GM13977 (cell line): ENCODE measurements at places on chromosomes 1 and 21.

DNA sequence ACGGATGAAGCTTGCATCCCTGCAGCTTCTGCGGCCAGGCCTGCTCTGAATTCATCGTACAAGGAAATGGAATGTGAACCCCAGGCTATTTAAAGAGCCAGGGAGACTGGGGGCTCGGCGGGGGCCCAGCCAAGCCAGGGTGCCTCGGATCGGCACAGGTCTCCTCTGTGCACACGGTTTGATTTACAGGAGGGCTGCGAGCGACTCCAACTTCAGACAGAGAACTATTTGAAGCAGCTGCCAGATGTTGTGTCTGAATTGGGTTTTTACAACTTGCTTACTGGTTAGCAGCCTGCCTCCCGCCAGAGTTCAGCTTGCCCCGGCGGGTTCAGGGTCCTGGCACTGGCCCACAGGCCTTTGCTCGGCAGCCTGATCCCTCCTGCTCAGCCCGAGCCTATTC, 83.2 kb downstream of the SPSB1 start:
- DNase-seq, result no peak

DNA sequence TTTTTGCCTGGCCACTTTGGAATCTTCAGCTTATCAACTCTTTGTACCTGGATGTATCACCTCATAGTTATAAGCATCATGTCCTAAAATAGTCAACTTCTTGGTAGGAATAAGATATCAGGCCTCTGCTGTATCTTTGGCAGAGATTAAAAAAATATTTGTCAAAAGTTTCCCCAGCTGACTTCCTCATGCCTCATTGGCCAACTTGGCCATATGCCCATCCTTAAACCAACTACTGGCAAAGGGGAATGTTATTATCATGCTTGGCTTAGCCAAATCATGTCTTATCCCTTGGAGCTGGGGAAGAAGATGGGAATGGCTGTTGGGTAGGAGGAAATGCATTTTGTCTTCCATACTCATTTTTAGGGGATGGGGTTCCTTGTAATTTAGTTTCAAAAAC, 23.4 kb downstream of the NFASC start:
- no peak for DNase-seq

DNA sequence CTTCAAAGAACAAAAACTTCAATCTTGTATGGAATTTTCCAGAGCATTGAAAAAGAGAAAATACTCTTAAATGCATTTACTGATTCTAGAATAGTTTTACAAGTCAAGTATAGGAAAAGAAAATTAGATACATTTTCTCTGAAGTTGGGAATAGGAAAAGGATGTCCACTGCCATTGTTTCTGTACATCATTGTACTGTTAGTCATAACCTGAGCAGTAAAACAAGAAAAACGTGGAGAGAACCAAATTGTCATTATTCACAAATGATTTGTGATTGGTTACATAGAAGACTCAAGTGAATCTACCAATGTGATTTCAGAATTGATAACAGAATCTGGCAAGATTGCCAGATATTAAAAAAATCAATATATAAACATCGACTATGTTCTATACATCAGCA, 27.4 kb downstream of the PRKACB start:
- DNase-seq, result no peak

DNA sequence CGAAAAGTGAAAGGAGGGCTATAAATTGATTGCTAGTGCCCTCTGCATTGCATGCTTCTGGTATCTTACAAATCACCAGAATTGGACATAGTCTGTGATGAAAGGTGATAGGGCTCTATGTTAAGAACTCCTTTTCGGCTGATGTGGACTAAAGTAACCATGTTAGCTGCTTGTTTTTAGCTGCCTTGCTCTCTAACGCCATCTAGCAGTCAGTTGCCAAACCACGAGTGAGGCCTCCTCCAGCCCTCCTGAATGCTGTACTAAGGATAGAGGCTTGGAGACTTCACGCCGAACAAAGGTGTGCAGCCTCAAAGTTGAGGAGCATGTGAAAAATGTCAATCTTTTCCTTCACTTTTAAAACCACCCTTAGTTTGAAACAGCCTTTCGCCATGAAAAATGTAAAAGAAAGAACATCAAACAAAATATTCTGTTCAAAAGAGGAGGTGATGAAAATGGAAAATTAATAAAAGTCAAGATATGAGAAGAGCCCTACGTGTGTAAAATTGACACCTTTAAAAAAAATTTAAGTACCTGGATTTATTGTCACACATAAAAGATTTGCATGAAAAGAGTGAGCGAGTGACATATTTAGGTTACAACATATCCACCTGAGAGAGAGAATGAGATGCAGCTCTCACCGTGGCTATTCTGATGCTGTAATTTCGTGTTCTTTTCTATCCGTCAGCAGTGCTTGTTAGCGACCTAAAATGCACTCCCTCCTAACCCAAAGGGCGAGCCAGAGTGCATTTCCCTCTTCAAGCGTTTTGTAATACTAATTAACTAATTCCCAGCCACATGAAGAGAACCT, 8.1 kb downstream of the LRRC53 start:
- peak; percentile 37 for DNase-seq

- DNase-seq, result no peak
These were observed 185.6 kb downstream of the TOMM20 start for GRCh38 chr1:234942879-234943506.

DNA sequence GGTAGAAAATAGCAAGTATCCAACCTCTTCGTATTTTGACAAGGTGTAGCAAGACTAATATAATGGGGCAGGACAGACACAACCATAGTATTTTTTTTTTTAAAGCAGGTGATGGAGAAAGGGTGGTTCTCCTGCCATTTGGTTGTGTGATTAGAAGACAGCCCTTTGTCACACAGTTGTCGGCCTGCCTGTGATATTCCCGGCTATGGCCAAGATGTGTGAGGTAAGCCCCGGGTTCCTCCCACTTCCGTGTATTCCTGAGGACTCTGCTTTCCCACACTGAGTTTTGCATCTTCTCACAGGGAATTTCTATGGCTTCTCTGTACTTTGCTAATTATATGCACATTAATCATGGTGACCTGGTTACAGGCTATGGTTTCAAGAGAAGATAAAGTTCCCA, 35.9 kb downstream of the ZNF496 start:
- no peak for DNase-seq

DNA sequence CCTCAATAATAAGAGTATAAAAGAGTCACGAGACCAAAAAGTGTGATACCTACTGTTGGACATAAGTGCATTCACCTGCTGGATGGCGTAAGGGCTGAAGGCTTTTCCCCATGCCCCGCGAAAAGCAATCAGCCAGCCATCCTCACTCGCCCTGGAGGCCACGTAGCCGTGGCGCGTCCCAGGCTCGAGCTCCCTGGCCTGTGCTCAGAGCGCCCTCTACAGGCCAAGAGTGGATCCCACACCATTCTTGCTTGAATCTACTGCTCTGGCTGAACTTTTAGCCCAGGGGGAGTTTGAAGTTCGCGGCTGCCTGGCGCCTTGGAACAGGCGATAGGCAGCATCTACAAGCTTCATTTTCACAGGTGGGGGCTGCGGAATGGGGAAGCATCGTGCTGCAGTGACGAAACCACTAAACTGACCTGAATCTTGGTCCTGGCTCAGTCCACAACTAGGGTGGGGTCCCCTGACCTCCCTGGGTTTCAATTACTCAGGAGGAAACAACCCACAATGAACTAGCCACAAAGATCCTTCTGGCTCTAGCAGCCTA, 70.3 kb upstream of the SERBP1 start:
- peak; percentile 90 for DNase-seq

DNA sequence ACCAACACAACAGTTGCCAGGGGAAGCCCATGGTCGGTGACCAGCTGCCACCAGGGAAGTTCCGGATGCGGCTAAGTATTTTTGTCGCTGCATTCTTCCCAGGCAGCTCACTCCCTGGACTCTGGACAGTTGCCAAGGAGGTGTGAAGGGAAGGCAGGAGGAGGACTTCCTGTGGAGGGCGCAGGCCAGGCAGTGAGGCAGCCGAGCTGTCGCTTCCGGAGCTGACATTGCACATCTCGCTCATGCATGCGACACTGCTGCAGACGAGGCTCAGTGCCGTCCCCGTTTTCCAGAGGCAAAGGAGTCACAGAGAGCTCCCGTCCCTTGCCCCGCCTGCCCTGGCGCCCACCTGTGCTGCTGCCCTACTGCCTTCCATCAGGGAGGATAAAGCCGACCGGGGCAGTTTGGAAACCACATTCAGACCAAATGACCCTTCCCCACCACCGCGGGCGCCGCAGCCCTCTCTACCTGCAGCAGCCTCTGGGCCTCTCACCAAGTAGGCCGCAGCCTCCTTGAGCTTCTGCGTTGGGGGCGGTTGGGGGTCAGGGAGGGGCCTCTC, 81.4 kb downstream of the NENF start:
- no peak for DNase-seq

DNA sequence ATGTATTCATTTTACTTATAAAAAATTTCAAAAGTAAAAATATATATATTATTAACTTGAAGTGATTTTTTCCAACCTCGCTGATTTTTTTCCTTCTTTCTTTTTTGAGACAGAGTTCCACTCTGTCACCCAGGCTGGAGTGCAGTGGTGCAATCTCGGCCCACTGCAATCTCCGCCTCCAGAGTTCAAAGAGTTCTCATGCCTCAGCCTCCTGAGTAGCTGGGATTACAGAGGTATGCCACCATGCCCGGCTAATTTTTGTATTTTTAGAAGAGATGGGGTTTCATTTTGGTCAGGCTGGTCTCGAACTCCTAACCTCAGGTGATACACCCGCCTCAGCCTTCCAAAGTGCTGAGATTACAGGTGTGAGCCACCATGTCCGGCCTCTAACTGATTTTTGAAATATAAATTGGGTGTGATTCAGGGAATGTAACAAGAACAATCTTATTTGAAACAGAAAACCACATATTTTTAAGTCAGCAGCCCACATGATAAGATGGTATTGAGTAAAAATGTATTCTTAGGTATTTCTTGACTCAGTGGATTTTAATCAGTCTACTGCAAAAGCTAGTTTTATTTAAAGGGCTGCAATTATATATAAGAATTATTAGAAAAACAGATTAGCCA, 30.0 kb downstream of the ZBTB8B start:
- DNase-seq, result no peak

DNA sequence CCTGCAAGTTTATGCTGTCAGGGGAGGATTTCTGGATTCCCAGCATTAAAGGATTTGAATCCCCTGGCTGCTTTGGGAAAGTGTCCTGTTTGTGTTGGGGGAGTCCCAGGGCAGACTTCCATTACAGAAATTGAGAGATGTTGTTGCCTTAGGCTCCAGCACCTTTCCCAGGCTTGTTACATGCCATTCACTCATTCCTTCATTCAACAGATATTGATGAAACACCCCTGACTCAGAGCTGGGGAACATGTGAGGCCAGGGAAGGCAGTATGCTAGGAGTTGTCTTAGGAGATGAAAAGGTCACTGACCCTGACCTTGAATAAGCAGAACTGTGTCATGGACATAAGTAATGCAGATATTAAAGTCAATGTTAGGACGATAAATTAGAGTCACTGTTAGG, 161.7 kb downstream of the NTMT2 start:
- DNase-seq, result no peak

- DNase-seq, result no peak
These were observed 678 bp upstream of the PTTG1IP start for GRCh38 chr21:44874240-44874496.

DNA sequence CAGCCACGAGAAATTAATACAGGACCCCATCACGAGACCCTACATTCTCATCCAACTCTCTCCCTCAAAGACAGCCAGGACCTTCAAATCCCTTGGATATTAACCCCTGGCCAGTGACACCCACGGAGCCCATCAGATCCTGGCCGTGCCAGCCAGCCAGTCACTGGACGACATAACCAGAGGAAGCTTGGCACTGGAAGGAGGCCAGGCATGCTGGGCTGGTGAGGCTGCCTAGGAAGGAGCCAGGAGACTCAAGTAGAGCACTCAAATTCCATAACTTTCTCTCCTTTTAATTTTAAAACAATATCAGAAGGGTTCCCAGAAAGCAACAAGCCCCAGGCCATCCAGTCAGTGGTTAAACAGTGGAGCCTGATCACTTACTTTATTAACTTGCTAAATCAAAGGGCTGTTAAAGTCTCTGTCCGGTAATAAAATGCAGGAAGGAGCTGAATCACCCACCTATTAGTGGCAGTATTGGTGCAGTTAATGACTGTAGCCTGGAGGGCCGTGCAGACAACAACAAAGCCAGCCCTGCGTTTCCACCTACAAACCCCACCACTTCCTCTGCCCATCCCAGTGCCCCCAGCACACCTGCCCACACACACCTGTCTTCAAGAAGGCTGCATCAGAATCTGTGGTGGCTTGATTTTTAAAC, 78.0 kb downstream of the HIVEP3 start:
- DNase-seq, result no peak

GRCh38 chr1:172540635-172541034, 7.7 kb downstream of the SUCO start:
- DNase-seq, result no peak

DNA sequence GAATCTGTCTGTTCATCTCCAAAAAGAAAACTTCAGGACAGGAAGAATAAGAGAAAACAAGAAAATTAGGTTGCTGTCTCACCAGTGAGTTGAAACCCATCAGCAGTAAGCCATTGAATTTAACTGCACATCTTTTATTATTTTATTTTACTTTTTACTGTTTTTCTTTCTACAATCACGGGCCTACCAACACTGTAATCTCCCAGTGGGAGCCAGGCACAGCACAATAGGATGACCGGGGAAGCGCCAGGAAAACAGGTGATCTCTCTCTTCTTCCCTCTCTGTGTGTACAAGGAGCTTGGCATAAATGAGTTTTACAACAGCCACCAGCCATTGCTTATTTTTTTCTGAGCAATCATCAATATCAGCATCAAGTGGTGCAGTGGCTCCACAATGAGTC, 113.1 kb upstream of the ESRRG start:
- DNase-seq, result no peak

GRCh38 chr1:101283443-101283842, 46.6 kb downstream of the S1PR1 start:
- no peak for DNase-seq

GRCh38 chr1:62336995-62337705, 17.9 kb upstream of the KANK4 start:
- DNase-seq, result no peak

DNA sequence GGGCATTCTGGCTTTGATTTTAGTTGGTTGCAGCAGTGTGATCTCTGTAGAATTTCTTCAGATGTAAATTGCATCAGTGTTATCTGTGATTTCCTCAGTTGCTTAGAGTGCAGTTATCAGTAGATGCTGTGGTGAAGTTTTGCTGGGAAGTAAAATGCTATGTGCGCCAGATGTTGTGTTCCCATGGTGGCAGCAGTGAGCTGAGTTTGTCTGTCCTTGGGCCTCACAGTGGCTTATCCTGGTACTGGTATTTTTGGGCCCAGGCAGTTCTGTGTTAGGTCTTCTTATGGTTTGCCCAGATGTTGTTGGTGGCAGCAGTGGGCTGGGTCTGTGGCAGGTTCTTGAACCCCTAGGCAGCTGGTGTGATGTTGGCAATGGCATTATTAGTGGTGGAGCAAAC, 1242.1 kb downstream of the PLA2G4A start:
- no peak for DNase-seq

DNA sequence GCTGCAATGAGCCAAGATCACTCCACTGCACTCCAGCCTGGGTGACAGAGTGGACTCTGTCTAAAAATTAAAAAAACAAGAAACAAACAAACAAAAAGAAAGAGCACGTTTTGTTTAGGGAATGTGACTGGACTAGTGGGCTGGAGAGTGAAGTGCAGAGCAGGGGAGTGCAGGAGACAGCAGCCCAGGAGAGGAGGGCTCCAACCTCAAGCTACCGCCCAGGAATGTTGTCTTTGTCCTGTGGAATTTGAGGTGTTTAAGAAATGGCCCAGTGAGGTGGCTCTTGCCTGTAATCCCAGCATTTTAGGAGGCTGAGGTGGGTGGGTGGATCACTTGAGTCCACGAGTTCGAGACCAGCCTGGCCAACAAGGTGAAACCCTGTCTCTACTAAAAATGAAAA, 42.4 kb upstream of the MTF2 start:
- no peak for DNase-seq
